HTR-8/SVneo (cell line): ENCODE measurements at places on chromosomes 6 and 20.

- no peak for DNase-seq
These were observed 70.5 kb upstream of the MYLIP start for GRCh38 chr6:16058201-16058928.

- no peak for DNase-seq
These were observed 859.8 kb downstream of the MAFB start for GRCh38 chr20:39829256-39829655.

DNA sequence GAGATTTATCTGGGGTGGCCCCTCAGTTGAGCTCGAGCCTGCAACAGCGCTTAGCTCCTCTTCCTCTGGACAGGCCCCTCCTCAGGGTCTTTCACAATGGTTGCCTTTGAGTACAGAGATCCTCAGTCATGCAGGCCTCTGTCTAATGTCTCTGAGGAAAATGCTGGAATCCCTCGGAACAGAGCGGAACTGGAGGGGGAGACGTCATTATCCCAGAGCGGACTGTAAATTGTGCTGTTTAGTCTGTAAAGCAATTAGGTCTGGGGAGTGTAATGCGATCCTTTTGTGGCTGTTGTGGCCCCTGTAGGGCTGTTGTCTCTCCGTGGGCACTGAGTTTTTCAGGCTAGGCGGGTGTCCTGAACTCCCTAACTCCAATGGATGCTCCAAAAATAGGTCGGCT, 15.0 kb upstream of the DAAM2 start:
- no peak for DNase-seq

- DNase-seq = no peak
These were observed 3.2 kb upstream of the TUBB1 start for GRCh38 chr20:59015812-59016711.

- DNase-seq = peak; percentile 10
These were observed 437.5 kb upstream of the RGS17 start for GRCh38 chr6:153568628-153569027.

- DNase-seq = no peak
These were observed 91.2 kb downstream of the DLL1 start for GRCh38 chr6:170199716-170200115.

DNA sequence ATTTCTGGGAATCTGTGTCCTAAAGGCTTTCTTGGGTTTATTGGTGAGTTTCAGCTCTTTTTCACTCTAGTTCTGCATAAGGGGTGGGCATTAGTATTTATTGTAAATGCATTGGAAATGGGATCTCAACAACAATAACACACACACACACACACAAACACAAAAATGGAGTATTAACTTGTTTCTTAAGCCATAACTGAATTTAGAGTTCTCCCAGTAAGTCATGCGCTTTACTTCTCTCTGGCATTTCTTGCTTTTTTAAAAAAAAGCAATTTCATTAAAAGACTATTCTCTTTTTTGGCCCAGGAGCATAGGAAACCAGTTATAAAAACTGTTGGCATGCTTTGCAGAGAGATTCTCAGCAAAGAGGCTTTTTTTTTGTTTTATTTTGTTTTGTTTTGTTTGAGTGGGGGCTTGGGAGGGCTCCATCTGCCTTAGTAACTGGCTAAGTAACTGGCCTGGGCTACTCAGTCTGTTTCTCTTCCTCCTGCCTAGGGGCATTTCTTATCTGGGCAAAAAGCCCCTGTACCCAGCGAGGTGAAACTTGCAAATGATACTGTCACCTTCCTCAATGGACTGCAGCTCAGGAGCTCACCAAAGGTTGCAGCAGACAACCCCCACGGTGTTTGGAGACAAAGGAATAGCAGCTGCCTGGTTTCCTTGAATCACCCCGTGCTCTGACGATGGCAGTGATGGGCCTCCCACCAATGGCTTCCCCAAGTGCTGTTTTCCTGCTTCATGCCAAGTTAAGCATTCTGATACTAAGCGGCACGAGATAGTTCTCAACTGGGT, 128.5 kb downstream of the BCAS1 start:
- DNase-seq = no peak

DNA sequence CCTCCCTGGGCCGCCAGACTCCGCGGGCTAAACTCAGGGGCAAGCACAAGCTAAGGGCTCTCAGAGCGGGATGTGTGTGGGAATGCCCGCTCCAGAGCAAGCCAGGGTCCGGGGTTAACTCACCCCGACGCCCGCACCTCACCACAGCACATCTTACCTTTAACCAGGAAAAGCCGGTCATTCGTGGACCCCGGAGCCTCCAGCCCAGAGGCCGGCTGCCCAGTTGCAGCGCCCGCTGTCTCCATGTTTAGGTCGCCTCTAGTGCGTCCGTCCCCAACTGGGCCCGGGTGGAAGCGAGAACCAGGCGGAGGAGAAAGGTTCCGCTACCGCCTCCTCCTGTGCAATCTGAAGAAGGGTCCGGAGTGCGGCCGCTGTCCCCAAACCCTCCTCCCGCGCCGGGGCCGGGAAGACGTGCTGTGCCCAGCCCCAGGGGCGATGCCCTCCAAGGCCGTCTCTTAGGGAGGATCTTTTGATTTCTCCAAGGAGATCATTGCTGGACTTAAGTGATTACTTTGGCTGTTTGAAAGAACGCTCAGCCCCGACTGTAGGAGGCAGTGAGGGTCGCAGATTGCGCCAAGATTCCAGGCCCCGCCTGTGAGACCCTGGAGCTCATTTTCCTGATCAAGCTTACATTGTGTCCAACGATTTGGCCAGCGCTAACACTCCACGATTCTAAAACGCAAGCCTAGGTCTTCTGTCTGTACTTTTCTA, at the start of gene TMEM242:
Gene TMEM242 (minus strand): TSS at position 265 of the 711 bp plus-strand sequence. CDS start 20 bp downstream, at position 245.
- DNase-seq = peak; percentile 63
